ENCODE measurements at places on chromosomes 6 and 20.

- peak; percentile 51 for DNase-seq
These were observed 4.1 kb upstream of the PREX1 start for GRCh38 chr20:48831718-48832404.

- DNase-seq, result no peak
These were observed 273.6 kb downstream of the PACRG start for GRCh38 chr6:163001330-163001729.

DNA sequence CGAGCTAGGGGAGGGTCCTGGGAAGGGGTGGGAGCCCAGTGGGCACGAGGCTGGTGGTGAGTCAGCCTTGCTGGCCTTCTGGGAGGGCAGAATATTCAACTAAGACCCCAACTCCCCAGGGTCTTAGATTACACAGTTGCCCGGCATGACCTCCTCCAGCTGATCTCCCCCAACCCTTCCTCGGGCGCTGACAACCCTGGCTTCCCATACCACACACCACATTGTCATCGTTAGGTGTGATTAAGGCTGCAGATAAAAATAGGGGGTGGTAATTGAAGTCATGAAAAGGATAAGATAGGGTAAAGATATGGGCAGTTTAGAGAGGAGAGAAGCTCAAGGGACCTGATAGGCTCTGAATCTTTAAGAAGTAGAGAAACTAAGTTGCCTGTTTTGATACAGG lies 10.5 kb downstream of the CDC40 start:
- DNase-seq, result no peak

- no peak for DNase-seq
These were observed 218.7 kb upstream of the FERMT1 start for GRCh38 chr20:6341491-6341890.

DNA sequence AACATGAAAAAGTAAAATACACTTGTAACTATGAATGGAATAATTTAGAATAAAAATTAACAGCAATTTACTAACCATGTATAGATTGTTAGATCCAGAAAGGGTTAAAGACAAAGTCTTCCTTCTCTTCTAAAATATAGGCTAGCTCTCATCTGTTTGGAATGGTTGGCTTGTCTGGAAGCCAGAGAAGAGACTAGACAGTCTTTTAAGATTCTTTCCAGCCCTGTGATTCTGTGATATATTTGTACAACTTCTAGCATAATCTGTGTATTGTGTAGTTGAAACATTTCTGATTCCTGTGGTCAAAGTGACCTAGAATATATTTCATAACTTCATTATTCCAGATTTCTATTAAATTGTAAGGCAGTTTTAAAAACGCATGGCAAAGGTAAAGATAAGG lies 196.6 kb downstream of the UST start:
- DNase-seq, result no peak

- no peak for DNase-seq
These were observed 227.2 kb downstream of the QKI start for GRCh38 chr6:163641706-163642105.

DNA sequence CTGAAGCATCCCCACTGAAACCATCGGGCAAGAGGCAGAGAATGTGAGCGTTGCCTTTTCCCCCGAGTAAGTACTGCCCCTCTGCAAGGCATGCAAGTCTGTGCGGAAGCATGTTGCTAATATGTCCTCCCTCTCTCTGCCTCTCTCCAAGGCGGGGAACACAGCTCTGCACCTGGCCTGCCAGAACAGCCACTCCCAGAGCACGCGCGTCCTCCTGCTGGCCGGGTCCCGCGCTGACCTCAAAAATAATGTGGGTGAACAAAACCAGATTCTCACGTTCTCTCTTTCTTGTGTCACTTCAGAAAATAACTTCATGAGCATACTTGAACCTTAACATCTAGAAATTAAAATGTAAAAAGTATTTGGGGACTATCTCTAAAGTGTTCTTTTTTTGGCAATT lies 26.4 kb downstream of the LYRM2 start:
- DNase-seq, result no peak

DNA sequence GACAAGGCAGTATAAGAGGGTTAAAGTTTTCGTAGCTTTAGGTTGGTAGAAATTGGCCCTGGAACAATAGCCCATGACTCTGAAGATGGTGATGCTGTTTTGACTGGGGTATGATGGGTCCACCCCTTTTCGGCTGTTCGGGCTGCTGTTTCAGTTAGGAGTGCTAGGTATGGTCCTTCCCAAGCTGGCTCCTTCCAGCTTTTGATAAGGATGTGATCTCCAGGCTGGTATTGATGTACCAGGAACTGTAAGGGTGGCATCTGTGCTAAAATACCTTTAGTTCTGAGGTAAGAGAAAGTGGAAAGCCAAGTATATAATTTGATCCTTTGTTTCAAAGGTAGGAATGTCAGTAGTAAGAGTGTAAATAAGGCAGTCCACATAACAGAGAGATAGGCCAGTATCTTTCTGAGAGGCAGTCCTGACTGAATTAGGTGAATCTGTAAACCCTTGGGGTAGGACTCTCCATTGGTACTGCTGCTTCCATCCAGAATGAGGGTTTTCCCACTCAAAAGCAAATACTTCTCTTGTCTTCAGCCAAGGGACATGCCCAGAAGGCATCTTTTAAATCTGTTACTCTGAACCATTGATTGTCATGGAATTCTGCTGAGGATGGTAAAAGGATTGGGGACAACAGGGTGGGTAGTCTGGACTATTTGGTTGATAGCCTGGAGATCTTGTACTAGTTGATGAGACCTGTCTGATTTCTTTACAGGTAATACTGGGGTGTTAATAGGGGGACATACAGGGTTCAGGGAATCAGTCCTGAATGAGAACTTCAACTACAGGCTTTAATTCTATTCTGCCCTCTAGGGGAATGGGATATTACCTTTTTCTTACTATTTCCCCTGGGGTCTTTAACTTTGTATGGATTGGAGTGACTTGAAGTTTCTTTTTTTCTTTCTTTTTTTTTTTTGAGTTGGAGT lies 6.1 kb upstream of the ZNFX1 start:
- DNase-seq, result no peak

DNA sequence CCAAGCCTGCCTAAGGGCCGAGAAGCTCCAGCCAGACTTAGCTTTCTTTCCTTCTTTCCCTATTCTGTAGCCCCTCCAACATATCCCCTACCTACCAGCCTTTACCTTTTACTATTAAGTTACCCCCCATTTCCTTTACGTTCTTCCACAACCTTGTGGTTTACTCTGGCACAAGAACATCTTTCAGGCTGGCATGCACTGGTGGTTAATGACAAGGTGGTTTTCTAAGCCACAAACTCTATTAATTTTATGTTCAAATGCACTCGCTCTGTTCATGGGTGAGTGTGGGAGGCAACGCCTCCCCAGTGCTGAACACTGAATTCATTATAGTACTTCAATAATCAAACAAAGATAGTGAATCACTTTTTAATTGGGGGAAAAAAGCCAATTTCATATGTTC lies 64.4 kb downstream of the TRERF1 start:
- no peak for DNase-seq

- no peak for DNase-seq
These were observed 92.8 kb upstream of the RNF217 start for GRCh38 chr6:124869416-124869815.

DNA sequence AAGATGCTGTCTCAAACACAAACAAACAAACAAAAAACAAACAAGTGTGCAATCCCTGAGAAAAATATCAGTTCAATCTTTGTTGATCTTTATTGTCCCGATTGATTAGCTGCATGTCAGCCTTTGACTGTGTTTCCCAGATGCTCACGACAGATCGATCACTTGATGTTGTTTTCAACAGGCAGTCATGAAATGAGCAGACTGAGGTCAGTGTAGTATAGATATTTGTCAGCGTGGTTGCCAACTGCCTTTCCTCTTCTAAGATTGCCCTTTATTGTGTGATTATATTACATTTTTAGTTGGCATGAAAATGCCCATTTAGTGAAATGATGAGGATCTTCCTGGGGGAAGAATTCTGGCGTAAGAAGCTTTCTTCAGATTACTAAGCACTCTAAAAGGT lies 25.6 kb downstream of the UTRN start:
- DNase-seq, result no peak

GRCh38 chr6:139943391-139943790 lies 568.9 kb upstream of the CITED2 start:
- no peak for DNase-seq

GRCh38 chr6:52512199-52512598 lies 64.7 kb downstream of the TRAM2 start:
- peak; percentile 37 for DNase-seq

GRCh38 chr20:32777177-32777956 lies 15.2 kb downstream of the DNMT3B start:
- DNase-seq, result no peak
